ENCODE measurements at places on chromosomes 2 and 18.

DNA sequence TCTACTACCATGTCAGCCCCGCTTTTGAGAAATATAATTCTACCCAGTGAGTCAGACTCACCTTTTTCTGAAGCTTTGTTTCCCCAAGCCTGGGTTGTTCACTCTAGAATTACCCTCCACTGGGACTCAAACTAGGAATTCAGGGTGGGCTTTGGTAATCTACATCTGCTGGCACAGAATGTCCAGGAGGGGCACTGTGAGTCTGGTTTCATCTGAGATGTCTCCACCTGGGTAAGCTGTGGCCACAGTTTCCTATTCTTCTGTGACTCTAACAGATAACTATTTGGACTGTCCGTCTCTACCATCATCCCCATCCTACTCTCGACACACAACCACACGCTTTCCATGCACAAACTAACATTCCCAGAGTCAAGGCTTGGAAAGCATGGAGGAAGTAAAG, 457.2 kb downstream of the STK39 start:
- no peak for DNase-seq

DNA sequence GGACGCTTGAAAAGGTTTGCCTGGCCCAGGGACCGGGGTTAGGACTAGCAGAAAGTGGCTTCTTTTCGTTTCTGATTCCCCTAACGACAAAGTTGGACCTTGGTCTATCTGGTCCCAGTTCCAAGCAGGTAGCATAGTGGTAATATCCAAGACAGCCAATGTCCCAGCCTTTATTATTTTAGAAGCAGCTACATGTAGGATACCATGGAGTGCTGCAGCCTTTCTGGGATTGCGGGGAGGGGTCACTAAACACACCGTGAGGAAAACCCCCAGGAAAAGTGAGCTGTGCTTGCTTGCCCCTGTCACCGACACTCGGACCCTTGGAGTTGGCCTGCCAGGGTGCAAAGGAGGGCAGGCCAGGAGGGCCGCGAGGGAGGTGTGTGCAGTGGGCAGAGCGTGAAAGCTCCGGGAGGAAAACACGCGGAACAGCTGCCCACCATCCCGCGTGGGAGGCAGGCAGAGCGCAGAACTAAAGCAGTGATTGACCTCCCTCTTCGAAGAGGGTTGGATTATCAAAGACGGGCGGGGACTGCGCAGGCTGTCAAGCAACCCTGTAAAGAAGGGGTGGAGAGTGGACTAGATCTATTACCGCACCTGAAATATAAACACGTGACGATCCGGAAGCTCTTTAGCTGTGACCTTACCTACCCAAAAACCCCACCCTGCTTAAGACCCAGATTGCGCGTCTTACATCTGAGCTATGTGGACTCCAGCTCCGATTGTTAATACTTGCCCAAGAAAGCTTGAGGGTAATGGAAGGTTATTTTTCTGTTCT, 624 bp upstream of the MAP4K3 start:
- DNase-seq = peak; percentile 55

DNA sequence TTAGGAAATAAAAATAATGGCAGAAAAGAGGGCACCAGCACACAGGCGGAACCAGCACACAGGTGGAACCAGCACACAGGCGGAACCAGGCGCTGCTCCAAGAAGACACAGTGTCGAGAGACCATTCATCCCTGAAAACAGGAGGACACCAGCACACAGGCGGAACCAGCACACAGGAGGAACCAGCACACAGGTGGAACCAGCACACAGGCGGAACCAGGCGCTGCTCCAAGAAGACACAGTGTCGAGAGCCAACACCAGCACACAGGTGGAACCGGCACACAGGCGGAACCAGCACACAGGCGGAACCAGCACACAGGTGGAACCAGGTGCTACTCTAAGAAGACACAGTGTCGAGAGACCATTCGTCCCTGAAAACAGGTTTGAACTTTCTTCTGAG, 115.5 kb upstream of the TMEM18 start:
- DNase-seq = no peak

- no peak for DNase-seq
Measured at GRCh38 chr18:7577706-7578105, 10.6 kb downstream of the PTPRM start.

DNA sequence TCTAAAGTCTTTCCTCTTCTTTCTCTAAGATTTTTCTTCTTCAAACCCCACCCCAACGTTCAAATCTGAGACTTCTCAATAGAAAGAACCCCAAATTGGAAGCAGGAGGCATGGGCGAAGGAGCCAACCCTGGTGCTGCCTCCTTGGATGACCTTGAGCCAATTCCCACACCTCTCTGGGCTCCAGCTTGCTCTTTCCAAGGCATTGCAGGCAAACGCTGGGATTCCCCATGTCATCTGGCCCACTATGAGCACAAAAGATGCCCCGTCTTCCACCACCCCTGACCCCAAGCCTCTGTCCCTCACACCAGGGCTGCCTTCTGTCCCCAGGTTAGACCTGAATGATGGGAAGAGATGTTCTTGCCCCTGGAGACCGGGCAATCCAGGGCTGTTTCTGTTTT, 57.0 kb downstream of the TTC32 start:
- DNase-seq = no peak

GRCh38 chr18:58886864-58887612, 22.4 kb downstream of the ZNF532 start:
- no peak for DNase-seq

DNA sequence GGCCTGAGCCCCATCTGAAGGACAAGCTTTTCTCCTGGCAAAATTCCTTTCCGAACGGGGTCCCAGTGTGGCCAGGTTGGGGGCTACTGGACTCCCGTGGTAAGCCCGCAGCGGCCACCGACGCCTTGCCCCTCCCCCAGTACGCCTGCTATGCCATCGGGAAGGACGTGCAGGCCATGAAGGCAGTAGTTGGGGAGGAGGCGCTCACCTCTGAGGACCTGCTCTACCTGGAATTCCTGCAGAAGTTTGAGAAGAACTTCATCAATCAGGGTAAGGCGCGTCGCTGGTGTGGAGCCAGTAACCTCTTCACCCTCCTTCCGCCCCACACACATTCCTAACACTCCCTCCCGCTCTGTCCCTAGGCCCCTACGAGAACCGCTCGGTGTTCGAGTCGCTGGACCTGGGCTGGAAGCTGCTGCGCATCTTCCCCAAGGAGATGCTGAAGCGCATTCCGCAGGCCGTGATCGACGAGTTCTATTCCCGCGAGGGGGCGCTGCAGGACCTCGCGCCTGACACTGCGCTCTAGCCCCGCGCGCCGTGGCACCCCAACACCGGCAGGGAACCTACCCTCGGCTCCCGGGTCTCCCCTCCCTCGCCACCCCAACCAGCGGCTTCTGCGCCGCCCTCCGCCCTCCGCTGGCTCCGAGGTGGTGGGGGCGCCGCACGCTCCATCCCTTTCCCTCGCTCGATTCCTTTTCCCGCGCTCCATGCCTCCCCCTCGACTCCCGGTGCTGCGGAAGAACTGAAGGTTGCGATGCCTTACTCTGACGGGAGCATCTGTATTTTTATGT, 13.6 kb upstream of the ANKRD53 start:
- DNase-seq = peak; percentile 4

- DNase-seq = no peak
Measured at GRCh38 chr18:52289392-52289791, 50.6 kb upstream of the DCC start.

- DNase-seq = no peak
Measured at GRCh38 chr18:79935925-79936324, 15.5 kb downstream of the SLC66A2 start.

- DNase-seq = no peak
Measured at GRCh38 chr18:13235981-13236380, 17.4 kb downstream of the LDLRAD4 start.

GRCh38 chr2:9397201-9397600, 26.1 kb downstream of the ITGB1BP1 start:
- DNase-seq = no peak

- DNase-seq = no peak
Measured at GRCh38 chr2:20877960-20878359, 55.1 kb upstream of the LDAH start.

GRCh38 chr2:39640107-39640506, 25.6 kb upstream of the TMEM178A start:
- no peak for DNase-seq

DNA sequence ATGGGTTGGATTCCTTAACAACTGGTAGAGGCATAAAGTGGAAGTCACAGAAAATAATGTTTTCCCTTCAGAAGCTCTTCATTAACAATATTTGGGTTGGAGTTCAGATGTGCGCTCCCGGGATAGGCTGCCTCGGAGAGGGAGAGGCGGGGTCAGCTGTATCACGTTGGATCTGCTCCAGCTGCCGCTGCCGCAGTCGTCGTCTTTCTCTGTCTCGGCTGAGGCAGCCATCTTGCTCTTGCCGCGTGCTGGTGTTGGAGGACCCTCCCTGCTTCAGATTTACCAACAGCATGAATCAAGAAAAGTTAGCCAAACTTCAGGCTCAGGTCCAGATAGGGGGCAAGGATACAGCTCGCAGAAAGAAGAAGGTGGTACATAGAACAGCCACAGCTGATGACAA, 35.1 kb downstream of the TANC1 start:
- no peak for DNase-seq

GRCh38 chr2:222130855-222131254, 167.9 kb downstream of the PAX3 start:
- no peak for DNase-seq

DNA sequence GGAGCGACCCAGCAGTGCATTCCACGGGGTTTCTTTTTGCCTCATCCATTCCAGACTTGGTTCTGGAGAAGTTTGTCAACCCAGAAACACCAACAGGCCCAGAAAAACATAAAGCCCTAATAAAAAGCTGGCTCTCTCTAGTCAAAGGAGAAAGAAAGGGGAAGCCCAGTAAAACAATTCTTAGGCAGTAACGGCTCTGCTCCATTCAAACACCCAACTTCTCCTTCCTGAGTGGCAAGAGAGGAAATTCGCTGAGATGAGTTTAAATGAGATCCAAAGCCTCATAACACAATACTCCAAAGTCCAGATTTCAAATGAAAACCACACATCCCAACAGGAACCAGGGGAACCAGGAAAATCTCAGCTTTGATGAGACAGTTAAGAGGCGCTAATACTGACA, 179.9 kb downstream of the RPIA start:
- DNase-seq = no peak

- DNase-seq = no peak
Measured at GRCh38 chr18:13548106-13548819, 178.1 kb downstream of the FAM210A start.

DNA sequence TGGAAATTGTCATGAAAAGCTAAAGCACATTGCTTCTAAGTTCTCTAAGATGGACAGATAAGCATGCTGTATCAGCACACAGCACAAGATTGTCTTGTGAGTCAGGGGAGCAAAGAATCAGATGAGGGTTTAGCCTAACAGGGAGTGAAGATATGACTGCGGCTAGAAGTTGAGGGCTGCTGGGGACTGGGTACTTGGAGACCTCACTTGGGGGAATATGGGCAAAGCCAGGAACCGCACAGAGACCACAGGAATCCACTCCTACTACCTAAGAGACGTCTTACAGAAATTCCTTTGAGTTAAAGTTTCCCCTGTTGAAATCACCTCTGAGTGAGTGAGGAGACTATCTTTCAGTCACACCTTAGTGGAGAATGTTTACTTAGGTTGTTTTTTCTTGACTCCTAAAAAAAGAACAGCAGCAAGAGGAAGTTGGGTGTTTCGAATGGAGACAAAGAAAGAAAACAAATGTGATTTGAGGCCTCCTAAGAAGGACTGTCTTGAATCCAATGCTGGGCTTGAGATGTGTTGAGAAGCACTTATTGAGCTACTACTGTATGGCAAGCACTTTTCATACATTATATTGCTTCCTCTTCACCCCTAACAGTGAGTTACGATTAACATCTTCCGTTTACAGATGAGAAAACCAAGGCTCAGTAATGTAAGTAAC, 100.7 kb downstream of the ANKRD44 start:
- no peak for DNase-seq

GRCh38 chr2:73906847-73907505, 14.2 kb downstream of the ACTG2 start:
- DNase-seq = no peak

GRCh38 chr2:160719116-160719515, 225.5 kb upstream of the RBMS1 start:
- DNase-seq = no peak

- DNase-seq = no peak
Measured at GRCh38 chr2:233384811-233385488, 30.7 kb downstream of the DGKD start.

DNA sequence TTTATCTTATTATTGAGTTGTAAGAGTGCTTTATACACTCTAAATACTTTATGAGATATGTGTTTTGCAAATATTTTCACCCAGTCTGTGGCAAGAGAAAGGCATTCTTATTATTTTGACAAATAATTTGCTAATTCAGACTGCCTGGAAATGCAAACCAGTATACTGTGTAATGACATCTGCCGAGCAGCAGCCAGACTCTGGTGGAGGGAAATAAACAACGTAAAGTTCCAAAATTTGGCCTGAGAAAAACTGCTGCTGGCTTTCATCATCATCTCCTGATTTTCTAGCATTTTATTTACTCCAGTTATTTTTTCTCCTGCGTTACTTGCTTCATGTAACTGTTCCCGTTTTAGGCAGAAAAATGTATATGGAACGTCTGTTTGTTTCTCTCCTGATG, 161.6 kb downstream of the RNF152 start:
- DNase-seq = no peak

- DNase-seq = peak; percentile 97
Measured at GRCh38 chr2:167292430-167293171, 404.3 kb downstream of the XIRP2 start.

All from NCI-H2081 (cell line).